ENCODE measurements at places on chromosomes 2 and 18.

- DNase-seq = no peak
Observed at GRCh38 chr18:38198526-38198925, 632.9 kb upstream of the CELF4 start.

GRCh38 chr18:64091526-64091925, 57.4 kb downstream of the LINC00305 start:
- no peak for DNase-seq

DNA sequence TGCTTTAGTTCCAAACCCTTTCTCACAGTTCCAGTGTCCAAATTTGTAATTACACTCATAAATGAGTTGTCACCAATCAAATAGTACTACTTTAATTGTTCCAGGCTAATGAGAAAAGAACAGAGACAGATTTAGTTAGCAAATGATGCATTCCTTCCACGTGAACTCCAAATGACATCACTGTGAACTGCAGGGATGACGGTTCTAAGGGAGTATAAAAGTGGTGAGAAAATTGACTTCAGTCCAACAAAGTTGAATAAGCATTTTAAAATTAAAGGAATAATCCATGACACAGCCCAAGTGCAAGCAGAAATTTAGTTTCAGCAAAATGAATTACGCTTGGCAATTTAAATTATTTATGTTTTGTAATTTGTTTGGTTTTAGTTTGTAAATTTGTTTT, 102.0 kb upstream of the LRATD1 start:
- no peak for DNase-seq

- DNase-seq = peak; percentile 34
Observed at GRCh38 chr2:195537811-195538210, 119.2 kb upstream of the SLC39A10 start.

DNA sequence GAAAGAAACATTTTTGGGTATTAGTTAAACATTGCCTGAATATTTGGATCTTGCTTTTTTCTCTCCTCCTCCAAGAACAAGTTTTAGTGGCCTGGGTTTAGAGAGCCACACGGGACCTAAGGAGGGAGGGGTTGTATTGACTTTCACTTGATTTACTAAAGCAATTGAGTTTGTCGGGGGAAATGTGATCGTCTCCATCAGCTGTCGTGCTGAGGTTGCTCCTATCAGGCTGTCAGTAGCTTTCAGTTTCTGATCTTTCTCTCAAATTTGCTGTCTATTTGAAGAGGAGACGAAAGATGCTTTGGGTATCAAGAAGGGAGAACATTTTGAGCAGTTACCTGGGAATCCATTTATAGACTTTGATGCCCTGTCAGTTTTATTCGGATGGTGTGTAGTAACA, 106.0 kb downstream of the SETBP1 start:
- DNase-seq = no peak

DNA sequence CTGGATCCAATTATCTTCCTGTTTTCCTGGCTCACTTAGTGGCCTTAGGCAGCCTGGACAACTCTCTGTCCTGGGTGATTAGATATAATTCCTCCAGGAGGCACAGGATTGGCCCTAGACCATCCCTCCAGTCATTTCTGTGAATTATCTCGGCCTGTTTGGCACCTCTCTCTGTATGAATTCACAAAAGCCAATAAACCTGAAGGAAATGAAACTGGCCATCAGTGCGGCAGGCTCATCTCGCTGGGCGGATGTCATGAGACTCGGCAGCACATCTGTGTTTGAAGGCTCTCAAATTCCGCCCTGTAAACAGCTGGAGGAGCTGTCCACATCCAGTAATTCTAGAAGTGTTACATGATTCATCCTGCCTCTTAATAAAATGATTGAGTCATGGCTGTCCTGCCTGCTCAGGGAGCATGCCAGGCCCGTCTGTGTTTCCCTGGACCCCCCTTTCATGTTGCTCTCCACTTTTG, 38.6 kb downstream of the ACOXL start:
- DNase-seq = peak; percentile 45

- no peak for DNase-seq
Observed at GRCh38 chr18:70907673-70908072, 618.8 kb downstream of the SOCS6 start.

GRCh38 chr18:62659698-62660097, 55.6 kb upstream of the PHLPP1 start:
- DNase-seq = no peak

- DNase-seq = no peak
Observed at GRCh38 chr18:31098878-31099277, 3.3 kb downstream of the DSC2 start.

GRCh38 chr2:175568109-175568730, 386.7 kb upstream of the ATP5MC3 start:
- DNase-seq = no peak

DNA sequence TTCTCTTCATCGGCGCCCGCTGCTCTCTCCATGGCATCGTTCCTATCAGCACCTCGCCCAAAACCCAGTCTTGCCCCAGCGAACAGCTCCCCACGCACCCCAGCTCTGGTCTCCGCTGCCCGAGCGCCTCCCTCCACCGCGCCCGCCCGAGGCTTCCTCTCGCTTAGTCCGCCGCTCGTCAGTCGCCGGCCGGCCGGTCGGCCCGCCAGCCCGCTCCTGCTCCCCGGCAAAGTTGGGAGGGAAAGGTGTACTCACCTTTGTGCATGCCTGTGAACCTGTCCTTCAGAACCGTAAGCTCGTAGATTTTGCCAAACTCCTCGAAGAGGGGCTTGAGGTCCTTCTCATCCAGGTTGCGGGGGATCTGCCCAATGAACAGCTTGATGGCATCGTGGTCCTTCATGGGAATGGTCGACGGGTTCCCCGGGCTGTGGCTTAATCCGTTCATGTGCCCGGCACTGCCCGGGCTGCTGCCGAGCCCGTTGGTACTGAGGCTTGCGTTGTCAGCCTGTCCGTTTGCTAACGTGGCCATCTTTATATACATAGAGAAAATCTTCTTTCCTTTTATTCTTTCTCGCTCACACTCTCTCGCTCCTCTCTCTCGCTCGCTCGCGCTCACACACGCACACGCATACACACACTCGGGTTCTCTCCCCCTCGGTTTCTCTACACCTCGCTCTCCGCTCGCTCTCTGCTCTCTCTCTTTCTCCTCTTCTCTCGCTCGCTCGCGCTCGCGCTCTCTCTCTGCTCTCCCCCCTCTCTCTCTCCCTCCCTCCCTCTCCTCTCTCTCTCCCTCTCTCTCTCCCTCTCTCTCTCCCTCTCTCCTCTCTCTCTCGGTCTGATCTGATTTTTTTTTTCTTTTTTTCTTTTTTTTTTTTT, at the start of gene CELF4:
CELF4 (minus strand) TSS at position 698 of the 876 bp plus-strand sequence.
- no peak for DNase-seq

- DNase-seq = no peak
Observed at GRCh38 chr2:70009762-70010575, 48.5 kb upstream of the ASPRV1 start.

- no peak for DNase-seq
Observed at GRCh38 chr2:204576362-204576979, 31.2 kb downstream of the PARD3B start.

DNA sequence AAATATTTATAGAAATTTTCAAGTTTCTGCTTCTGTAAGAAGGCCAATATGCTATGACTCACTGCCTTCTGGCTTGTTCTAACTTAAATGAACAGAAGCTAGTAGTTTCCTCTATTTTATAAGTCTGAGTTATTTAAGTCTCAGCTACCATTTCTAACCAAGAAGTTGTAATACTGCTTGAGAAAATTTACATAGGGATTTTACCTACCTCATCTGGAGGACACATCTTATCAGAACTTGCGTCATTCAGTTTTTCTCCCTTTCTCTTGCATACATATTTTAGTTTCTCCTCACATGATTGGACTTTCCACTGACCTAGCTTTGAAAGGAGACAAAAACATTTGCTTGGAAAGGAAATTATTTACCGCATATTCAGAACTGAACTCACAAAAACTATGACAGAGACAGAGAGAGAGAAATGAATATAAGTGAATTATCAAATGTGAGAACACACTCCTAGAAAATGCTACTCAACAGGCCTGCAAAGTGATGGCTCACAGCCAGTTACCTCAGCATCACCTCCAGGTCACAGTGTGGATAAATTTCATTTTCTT, 81.1 kb upstream of the CD302 start:
- no peak for DNase-seq

GRCh38 chr2:125398738-125399524, 1257.0 kb upstream of the GYPC start:
- no peak for DNase-seq

GRCh38 chr2:112869258-112869842, 32.8 kb upstream of the IL1B start:
- DNase-seq = no peak

DNA sequence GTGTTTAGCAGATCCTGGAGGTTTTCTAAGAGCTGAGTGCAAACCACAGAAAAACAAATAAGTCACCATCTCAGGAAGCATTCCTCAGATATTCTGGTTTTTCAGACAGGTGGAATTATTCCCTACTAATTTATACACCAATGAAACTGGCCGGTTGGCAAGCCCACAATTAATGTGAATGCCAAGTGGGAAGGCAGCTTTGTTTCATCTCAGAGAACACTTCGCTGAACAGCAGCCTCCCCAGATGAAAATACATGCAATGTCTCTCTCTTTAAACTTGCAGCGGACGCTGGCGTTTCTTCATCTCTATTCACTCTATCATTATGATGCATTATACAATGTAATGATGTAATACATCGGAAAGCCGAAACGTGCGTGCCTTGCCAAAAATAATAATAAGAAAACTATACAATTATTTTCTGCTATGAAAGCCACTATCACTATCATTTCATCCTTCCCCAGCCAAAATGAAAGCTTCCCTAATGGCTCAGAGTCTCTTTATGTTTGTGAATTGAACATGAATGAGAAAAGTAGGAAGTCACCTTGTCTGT, 649.4 kb downstream of the BCL11A start:
- no peak for DNase-seq

GRCh38 chr2:21552981-21553380, 429.2 kb downstream of the TDRD15 start:
- peak; percentile 10 for DNase-seq

DNA sequence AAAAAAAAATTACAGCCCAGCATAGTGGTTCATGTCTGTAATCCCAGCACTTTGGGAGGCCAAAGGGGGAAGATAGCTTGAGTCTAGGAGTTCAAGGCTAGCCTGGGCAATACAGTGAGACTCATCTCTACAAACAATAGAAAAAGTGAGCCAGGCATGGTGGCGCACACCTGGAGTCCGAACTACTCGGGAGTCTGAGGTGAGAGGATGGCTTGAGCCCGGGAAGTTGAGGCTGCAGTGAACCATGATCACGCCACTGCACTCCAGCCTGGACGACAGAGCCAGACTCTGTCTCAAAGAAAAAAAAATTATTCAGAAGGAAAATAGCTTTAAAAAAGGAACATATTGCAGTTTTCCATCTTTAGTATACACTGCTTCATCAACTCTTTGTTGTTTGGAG, 47.8 kb downstream of the CYP27C1 start:
- DNase-seq = no peak

Measured in left lung (tissue), 14 donors.